ENCODE measurements at places on chromosomes 1 and 21.

GRCh38 chr21:25425156-25425555, 182.1 kb downstream of the MRPL39 start:
- DNase-seq, result no peak

DNA sequence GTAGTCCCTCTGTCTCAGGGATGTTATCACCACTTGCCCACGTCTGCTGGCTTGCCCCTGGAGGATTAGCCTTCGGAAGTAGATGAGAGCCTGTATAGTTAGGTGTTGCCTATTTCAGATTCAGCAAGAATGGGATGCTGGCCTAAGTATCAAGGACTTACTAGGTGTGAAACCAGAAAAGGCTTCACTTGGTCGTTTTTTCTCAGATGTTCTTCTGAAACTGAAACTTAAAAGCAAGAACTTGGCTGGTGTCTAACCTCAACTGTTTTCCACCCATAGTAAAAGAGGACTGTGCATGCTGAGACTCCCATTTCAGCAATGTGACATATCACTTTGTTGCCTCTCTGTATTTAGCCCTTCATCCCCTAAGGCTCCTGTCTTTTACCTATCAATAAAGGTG, 67.0 kb upstream of the LRRC53 start:
- DNase-seq, result no peak

DNA sequence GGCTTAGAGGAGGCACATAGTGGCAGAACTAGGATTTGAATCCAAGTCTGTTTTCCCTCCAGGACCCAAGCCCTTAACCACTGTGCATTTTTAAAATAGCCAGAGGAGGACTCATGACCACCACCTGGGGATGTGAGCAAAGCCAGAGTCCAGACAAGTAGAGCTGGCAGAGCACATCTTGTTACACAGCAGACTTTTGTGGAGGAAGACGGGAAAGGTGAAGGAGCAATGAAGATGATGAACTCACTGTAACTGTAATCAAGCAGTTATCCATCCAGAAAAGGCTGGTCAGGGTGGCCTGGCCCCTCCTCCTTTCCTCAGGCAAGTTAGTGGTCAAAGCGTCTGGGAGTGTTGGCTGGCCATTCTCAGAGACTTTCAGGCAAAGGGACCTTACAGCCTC, 50.9 kb downstream of the SLC44A3 start:
- DNase-seq, result no peak

- no peak for DNase-seq
These were observed 131.2 kb downstream of the TGFB2 start for GRCh38 chr1:218476385-218476784.

GRCh38 chr1:176733661-176734060, 270.7 kb downstream of the PAPPA2 start:
- no peak for DNase-seq

DNA sequence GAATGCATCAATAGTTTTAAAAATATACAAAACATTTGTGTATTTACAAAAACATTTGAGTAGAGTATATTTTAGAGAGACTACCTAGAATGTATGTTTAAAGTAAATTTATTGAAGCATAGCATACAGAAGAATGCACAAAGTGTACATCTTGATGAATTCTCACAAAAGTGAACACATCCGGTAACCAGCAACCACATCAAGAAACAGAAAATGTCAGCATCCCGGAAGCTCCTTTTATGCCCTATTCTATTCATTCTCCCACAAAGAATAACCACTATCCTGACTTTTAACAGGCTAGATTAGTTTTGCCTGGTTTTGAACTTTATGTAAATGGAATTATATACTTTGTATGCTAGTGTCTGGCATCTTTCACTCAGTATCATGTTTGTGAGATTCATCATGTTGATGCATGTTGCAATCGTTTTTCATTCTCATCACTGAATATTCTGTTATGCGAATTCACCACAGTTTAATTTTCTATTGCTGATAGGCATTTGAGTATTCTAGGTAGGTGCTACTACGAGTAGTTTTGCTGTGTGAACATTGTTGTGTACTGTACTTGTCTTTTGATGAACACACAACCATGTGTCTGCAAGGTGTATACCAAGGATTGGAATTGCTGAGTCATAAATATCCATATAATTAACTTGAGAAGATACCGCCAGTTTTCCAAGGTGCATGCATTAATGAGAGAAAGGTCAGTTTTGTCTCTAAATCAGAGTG, 75.4 kb downstream of the CACHD1 start:
- no peak for DNase-seq

GRCh38 chr1:184870319-184870718, 104.0 kb downstream of the NIBAN1 start:
- DNase-seq, result no peak

- DNase-seq, result no peak
These were observed 32.7 kb downstream of the BEND5 start for GRCh38 chr1:48744032-48744431.

- no peak for DNase-seq
These were observed 214.2 kb downstream of the SLC44A5 start for GRCh38 chr1:75396745-75397144.

GRCh38 chr1:234979296-234980279, 149.0 kb downstream of the TOMM20 start:
- no peak for DNase-seq

- peak; percentile 28 for DNase-seq
These were observed 221.4 kb upstream of the PKN2 start for GRCh38 chr1:88462488-88463261.

DNA sequence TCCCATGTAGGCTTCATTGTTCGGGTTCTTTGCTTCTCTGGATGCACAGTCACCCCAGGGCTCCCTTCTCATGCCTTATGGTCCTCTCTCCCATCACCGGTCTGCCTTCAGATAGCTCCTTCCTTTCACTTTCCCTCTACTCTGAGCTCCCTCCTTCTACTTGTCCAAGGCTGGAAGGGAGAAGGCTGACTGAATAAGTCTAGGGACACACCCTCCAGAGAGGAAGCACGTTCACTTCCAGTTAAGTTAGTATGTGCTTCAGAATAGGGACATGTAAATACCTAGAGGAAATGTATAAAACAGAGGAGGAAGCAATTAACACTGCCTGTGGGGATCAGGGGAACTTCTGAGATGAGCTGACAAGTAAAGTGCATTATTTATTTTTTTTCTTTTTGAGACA, 23.5 kb downstream of the CXADR start:
- no peak for DNase-seq

DNA sequence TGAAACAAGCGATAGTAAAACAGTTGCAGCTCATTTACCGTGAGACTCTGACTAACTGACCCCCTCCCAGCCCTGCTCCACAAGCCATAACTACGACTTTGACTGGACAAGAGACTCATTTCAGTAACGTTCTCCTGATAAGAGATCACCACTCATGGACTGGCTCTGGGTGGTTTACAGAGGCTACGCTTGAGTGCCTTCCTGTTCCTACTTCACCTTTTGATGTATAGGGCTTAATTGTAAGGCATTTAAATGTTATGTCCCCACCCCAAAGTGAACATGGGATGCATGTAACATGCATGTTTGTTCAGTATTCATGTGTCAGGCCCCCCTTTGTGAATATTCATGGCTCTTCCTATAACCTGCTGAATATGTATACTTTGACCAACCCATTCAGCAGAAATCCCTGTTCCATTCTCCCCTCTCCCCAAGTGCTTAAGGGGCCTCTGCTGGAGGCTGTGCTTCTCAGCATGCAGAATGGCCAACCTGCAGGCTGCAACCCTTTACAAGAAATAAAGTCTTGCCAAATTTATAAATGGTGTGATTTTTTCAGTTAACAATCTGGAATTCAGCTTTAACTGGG, 50.7 kb upstream of the SPOCD1 start:
- DNase-seq, result no peak

DNA sequence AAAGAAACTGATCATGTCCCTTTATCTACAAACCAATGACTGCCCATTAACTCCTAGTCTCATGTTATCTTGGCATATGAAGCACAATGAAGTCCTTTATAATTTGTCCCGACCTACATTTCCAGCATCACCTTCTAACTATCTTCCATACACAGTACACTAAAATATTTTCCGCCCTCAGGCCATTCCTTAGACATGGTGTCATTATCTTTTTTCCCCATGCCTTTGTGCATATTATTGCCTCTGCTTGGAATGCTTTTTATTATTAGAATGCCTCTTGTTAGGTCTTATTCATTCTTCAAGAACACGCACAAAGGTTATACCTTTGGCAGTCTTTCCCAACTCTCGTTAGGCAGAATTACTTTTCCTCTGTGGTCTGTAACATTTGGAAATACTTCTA, 39.6 kb downstream of the ATG4C start:
- no peak for DNase-seq

DNA sequence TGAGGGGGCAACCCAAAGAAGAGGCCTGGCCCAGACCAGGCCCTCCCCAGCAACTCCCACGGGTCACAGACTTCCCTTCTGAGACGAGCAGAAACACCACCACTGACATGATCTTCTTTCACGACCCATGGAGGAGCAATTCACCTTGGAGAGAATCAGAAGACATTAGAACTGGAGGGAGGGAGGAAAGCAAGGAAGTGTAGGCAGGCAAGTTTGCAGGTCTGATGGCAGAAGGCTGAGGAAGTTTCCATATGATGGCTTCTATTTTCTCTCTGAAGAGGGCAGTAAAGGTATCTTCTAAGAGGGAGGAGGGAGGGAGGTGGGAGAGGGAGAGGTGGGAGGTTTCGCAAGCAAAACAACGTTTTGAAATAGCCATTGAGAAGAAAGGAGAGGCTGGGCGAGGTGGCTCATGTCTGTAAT, 1.4 kb upstream of the UBXN10 start:
- DNase-seq, result no peak

DNA sequence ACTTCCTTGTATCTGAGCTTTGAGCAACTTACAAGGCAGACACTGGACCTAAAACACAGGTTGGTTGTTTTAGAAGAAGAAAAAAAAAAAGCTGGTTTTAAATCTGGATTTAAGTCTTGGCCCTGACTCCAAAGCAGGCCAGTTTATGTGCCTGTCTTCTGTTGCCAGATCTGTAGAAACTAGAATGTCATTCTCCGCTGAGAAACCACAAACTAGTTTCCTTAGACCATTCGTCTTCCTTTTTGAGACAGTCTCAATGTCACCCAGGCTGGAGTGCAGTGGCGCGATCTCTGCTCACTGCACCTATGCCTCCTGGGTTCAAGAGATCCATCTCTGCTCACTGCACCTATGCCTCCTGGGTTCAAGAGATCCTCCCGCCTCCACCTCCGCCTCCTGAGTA, 33.9 kb downstream of the APP start:
- no peak for DNase-seq

DNA sequence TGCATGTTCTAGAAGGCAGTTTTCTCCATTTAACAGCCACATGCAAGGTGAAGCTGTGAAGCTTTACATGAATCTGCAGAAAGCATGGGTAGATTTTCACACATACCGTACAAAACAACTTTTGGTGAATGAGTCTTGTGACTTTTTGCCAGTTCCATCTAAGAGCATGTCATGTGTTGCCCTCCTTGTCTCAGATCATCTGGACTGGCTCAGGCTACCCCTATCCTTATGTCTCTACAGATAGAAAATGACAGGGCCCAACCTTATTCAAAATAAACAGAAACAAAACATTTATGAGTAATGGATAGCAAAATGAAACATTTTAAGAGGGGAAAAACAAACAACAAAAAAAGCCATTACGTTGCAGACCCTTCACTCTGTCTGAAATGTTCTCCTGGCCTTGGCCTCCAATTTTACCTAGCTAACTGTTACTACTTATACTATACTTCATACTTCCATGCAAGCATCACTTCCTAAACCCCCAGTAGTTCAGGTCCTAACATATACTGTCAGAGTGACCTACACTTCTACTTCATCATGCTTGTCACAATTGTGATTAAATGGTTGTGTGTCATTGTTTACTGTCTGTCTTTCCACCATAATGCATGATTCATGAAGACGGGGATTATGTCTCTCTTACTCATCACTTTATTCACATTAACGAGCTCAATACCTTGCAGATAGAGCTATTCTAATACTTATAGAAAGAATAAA, 39.0 kb downstream of the LRRC8C start:
- no peak for DNase-seq

GRCh38 chr1:218492874-218493273, 147.7 kb downstream of the TGFB2 start:
- no peak for DNase-seq

DNA sequence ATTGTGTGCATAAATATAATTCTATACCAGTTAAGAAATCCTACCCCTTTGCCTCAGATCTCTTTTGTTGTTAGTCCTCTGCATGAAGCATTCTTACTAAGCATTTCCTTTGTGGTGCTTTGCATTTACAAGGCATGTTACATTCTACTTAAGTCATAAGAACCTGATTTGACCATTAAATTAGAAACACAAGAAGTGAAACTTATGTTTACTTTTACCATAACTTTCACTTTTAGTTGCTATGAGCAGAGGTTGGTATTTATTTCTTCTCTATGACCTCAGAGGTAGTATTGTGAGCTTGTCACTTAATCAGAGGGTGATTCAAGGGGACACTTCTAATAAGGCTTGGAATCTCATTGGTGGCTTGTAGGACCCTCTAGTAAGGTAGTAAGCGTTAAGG, 9.0 kb downstream of the FAM20B start:
- no peak for DNase-seq

DNA sequence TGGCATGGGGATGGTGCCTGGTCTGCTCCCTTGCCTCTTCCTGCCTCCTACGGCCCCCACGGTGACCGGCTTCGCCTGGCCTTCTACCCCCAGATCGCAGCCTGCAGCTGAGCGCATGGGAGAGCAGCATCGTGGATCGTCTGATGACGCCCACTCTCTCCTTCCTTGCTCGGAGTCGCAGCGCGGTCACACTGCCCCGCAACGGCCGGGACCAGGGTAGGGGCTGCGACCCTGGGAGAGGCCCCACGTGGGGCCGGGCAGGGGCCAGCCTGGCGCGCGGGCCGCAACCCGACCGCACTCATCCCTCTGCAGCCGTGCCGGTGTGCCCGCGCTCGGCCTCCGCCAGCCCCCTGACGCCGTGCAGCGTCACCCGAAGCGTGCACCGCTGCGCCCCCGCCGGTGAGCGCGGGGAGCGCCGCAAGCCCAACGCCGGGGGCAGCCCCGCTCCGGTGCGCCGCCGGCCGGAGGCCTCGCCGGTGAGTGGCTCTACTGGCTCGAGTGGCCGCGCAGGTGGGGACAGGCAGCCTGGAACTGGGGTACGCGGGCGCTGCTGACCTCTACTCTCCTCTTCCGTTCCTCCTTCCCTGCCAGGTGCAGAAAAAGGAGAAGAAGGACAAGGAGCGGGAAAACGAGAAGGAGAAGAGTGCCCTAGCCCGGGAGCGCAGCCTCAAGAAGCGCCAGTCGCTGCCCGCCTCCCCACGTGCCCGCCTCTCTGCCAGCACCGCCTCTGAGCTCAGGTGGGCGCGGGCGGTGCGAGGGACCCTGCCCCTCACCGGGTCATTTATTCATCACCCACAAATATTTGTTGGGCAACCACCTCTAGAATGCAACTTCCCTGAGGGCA, 20.4 kb downstream of the MAP7D1 start:
- no peak for DNase-seq
